ENCODE measurements at places on chromosomes 1 and 21.
A peak's percentile ranks its signal among the peaks of the same experiment; 100 is the strongest.

DNA sequence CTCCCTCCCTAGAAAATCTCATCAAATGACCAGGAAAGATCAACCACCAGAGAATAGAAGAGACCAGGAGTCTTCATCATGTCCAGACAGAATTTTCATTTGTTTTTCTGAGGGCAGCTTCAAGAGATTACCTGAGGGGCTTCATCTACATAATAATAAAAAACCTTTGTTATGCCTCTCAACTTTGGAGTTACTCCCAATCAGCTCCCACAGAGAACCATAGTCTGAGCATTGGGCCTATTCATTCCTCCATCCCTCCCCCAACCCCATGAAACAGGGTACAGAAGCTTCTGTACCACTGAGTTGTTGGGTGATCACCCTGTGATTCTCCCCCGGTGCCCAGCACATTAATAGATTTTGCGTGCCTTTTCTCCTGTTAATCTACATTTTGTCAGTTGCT, 53.3 kb upstream of the PRRC2C start:
- DNase-seq: no peak

DNA sequence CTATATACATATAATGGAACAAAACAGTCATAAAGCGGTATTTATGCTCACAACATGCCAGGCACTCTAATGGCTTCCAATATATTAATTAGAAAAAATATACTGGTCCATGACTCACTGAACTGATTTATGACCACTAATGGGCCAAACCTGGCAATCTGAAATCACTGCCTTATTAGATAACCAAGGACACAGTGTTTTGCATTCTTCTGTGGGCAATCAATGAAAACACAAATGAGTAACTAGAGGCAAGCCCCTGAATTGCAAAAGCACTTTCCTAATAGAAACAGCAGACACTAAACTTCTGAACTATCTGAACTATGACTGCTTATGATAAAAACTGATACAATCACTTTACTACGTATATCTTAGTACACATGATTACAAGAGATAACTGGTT, 3.5 kb downstream of the GCLM start:
- no peak for DNase-seq

GRCh38 chr1:24209097-24209496, 22.0 kb upstream of the IFNLR1 start:
- DNase-seq: no peak

GRCh38 chr1:218414060-218414728, 69.1 kb downstream of the TGFB2 start:
- no peak for DNase-seq

DNA sequence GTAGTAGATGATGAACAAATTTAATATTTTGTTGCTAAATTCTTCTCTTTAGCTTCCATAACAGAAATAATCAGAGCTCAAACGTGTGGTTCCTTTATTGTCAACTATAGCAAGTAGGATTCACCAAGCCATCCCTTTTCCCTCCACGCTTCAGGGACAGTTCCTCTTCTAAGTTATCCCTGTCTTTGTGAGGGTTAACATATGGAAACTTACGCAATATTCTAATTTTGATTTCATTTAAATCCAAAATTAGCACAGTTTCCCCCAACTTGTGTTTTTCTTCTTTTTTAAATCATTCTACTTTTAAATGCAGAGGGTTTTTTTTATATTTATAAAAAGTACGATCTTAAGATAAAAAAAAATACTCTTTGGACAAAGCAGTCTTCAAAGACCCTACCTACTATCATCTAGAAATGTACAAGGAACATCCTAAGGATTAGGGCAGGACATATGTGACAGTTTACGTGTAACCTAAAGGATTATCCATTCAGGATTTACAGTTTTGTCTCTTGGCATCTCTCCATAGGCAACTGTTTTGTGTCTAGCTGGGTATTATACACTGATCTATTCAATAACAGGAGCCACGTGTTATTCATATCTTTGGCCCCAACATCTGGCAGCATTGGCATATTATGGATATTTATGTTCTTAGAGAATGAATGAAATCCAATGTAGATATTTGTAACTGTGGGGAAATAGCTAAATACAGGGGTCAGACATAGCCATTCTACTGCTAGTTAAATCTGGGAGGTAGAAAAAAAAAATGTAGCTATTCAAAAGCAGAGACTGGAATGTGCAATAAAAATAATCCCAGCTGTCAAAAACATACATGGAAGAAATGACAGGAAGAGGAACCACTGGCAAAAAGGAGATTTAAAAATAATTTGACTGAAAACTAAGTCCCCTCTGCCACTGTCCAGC, 272.9 kb downstream of the NEGR1 start:
- no peak for DNase-seq

DNA sequence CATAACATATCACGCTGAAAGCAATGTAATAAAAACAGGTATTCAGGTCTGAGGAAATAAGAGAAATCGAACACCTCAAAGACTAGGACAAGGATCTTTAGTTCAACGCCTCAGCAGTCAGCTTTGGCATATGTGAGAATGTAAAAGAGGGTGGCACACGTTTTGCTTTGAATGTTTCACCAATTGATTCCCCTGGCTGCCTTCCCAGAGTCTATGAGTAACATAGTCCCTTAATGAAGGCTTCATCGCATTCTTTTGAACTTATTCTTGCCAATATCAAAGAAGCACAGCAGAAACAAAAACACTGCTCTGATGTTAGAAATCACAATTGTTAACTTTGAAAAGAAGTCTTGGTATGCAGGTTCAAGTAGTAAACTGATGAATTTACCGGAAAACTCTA, 764.8 kb downstream of the ADGRL2 start:
- DNase-seq: no peak

- DNase-seq: no peak
Measured at GRCh38 chr1:54553602-54554313, 5.7 kb downstream of the ACOT11 start.

- DNase-seq: no peak
Measured at GRCh38 chr1:36093226-36093625, 4.5 kb downstream of the ADPRS start.

GRCh38 chr1:27139980-27140379, 14.9 kb downstream of the SLC9A1 start:
- no peak for DNase-seq

DNA sequence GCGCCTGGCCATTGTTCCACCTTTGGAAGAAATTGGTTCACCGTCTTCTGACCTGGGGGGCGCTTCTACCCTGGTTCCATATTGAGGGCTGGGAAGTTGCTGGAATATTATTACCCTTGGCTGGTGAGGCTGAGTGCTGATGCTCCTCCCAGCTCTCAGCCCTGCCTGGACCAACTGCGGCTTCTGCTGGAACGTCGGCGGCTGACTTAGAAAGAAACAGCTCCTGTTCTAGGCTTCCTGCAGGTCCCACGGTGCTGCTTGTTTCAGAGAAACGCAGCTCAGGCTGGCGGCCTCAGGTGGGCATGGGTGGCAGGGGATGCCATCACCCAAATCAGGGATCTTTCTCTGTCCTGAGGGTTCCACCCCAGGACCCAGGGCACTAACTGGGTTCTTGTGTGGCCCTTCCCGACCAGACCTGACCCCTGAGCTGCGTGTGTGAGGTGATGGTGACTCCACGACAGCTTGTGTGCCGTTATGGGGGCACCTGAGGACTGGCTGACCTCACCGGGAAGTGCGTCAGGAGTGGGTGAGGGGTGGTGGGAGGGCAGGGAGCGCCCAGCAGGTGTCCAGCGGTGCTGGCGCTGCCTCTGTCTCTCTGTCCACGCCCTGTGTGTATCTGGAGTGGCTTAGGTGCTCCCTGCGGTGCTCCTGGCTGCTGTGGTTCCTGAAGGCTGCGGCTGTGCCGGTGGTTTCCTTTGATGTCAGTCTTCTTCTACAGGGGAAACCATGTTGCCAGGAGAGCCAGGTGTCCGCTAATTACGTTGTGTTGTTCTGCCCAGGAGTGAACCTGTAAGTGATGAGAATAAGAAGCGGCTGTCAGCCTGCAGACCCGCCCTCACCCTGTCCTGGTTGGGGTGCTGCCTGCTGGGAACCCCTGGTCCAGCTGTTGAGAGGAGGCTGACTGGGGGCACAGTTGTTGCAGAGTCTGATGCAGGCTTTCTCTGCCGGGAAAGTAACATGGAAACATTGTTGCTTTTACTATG, 8.9 kb downstream of the SKI start:
- no peak for DNase-seq

GRCh38 chr1:223142795-223143536, at the start of gene TLR5:
Gene TLR5 (minus strand): TSS chr1:223143248. CDS start chr1:223113031, 30,217 bp downstream.
- peak; percentile 94 for DNase-seq

DNA sequence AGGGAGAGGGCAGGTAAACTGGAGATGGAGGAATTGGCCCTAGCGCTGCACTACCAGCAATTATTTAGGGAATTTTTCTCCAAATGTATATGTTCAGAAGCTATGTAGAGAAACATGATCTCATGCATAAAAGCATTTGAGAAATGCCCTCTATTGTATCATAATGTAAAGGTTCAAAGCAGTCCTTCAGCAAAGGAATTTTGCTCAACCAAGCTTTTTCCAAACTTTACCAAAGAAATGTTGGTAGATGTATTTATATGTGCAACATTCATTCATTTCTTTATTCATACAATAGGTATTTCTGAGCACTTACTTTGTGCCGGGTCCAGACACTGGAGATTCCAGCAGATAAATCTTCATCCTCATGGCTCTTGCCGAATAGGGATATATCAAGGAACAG, 64.4 kb downstream of the XCL1 start:
- DNase-seq: no peak

DNA sequence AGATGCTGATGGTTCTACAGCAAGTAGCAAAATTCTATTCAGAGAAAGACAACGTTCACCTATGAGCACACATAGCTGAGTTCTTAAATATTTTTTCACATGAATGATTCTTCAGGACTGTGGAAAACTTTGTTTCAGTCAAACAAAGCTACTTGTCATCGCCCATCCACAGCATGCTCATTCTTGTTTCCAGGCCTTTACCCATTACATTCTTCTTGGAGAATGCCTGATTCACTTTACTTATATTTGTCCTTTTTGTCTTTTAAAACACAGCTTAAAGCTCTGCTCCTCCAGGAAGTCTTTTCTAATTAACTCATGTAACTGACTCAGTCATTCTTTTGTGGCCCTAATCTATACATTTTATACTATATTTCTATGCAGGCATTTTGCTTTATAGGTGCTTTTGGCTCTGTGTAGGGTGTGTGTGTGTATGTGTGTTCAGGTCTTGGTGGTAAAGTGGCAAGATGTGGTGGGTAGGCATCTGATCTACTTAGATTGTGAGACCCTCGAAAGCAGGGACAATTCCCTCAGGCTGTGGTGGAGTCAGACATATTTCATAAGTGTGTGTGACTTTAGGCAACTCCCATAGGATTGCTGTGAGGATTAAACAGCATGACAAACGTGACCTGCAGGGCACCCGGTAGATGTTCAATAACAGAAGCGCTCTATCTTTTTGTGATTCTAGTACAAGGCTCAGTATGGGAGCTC, 11.8 kb upstream of the MARK1 start:
- DNase-seq: no peak

- DNase-seq: no peak
Measured at GRCh38 chr1:180956028-180956640, 43.4 kb downstream of the KIAA1614 start.

DNA sequence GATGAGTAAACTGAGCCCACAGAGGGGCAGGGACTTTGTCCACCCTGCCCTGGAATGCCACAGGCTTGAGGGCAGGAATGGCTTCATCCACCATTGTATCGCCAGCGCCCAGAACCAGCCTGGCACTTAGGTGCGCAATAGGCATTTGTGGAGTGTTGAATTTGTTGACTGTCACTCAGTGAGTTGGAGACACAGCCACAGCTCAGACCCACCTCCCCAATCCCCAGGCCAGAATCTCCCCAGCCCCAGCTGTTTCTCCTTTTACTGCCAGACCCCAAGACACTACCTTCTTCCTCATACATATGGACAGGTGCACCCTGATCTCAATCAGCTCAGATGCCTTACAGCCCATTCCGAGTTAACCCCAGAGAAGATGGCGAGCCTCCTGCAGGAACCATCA, 674.5 kb downstream of the MATN1 start:
- DNase-seq: no peak

DNA sequence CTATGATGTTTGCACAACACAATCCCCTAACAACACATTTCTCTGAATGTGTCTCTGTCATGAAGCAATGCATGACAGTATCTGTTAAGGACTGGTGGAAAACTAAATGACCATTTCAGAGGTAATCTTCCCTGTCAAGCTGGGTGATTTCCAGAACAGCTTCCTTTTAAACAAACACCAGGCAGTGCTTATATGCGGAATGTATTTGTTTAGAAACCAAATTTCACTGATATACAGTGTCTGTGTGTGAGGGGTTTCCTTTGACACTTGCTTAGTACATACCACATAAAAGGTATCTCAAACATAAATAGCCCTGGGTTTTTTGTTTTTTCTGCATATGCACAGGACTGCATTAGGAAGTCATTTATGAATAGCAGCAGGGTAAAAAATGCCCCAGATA, 95.6 kb downstream of the TGFBR3 start:
- no peak for DNase-seq

- no peak for DNase-seq
Measured at GRCh38 chr1:6033986-6034749, 11.5 kb upstream of the KCNAB2 start.

DNA sequence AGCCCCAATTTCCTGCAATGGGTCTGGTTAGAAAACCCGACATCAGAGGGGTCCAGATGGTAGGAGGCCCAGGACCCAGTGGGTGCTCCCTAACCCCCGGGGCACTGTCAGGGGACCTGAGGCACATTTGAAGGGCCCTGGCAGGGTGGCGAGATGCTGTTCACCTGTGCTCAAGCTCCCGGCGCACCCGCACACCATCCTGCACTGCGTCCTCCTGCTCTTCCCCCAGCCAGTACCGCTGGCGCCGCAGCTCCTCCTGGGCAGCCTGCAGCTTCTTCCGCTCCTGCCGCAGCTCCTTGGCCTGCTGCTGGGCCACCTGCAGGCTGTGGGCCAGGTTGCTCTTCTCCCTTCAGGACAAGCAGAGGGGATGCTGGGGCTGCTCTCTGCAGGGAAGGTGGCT, 36.0 kb downstream of the RNU1-1 start:
- DNase-seq: no peak

GRCh38 chr1:157203166-157203565, 65.0 kb upstream of the ETV3 start:
- no peak for DNase-seq

DNA sequence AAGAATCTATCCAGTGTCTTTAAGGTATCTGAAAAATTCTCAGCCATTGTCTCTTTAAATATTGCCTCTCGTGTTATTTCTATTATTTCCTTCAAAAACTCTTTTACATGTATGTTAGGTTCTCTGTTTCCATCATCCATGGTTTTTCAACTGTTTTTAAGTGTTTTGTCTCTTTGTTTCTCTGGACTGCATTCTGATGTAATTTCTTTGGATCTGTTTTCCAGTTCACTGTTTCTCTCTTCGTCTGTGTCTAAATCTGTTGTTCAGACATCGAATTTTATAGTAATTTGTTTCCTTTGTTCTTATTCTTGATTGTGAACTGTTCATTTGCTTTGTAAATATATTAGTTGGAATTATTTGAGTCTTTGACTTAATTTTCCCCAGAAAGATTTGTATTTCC, 44.1 kb downstream of the POFUT2 start:
- DNase-seq: no peak
